ENCODE measurements at places on chromosomes 11 and 22.
A peak's percentile ranks its signal among the peaks of the same experiment; 100 is the strongest.

GRCh38 chr22:27574002-27574366 is 227.6 kb downstream of the MN1 start:
- no peak overlapping the region for H3K27ac ChIP-seq
- H3K4me1 ChIP-seq = no peaks in the 10 kb centered on the region
- H3K27me3 ChIP-seq = peaks cover 9% of the 10 kb centered on the region
- no peak for DNase-seq
- H3K4me3 ChIP-seq = no peak overlapping the region

- H3K27me3 ChIP-seq = no peaks in the 10 kb centered on the region
- H3K27ac ChIP-seq = no peak overlapping the region
- no peak for DNase-seq
- no peaks in the 10 kb centered on the region for H3K4me1 ChIP-seq
- no peaks in the 10 kb centered on the region for H3K36me3 ChIP-seq
Measured at GRCh38 chr22:33380789-33381530, 322.8 kb upstream of the SYN3 start.

DNA sequence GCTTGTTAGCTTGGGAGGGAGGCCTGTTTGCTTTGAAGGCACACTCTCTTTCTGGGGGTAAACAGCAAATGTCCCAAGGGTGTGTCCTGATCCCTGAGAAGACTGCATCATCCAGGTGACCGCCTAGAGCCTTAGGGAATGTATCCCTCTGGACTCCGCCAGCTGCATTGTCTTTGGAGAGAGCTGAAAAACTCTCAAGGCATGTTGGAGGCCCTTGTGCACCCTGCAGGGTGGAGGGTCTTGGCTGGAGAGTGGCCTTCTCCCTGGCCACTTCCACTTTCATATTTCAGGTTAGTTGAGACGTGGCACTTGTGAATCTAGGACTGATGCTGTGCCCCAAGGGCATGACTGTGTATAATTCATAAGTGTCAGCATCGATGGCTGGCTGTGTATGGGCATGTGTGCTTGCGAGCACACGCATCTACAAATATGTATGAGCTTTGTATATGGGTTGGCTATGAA is 70.6 kb downstream of the ZBTB16 start:
- H3K4me3 ChIP-seq = no peak overlapping the region
- H3K27ac ChIP-seq = no peak overlapping the region
- no peaks in the 10 kb centered on the region for H3K27me3 ChIP-seq
- peaks cover 17% of the 10 kb centered on the region for H3K4me1 ChIP-seq

DNA sequence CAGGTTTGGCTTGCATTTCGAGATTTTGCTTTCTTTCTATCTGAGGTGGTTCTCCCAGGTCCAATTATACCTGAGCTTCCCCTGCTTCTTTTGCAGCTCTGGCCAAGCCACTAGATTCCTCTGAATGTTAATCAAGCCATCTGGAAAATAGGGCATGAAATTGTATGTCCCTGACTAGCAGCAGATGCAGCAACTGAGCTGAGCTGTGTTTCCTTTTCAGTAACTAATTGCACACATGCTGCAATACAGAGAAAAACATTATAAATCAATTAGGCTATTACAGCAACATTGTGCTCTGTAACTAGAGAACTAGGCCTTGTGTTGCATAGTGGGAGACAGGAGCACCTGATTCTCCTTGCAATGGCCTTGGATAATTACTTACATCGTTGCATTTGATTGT is 408.3 kb downstream of the ETS1 start:
- no peak overlapping the region for H3K27ac ChIP-seq
- no peaks in the 10 kb centered on the region for H3K27me3 ChIP-seq
- no peak overlapping the region for H3K4me3 ChIP-seq
- H3K36me3 ChIP-seq = peaks cover 1% of the 10 kb centered on the region
- H3K4me1 ChIP-seq = peaks cover 16% of the 10 kb centered on the region

DNA sequence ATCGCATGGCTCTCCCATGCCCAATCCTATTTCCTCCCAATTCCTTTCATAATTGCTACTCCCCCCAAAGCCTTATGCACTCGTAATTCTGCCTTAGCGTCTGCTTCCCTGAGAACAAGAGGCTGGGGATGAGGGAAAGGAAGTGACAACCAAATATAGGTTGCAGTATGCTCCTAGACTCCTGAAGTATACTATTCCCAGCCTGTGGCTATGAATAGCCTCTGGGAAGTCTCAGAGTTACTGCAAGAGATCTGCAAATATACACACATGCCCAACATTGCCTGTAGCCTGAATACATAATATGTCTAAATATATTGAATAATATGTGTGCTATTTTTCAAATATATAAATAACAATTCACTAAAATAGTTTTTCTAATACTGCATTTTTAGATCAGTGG is 96.1 kb upstream of the CD44 start:
- H3K36me3 ChIP-seq = peaks cover 4% of the 10 kb centered on the region
- no peak overlapping the region for H3K4me3 ChIP-seq
- no peak for DNase-seq
- H3K27me3 ChIP-seq = peaks cover 1% of the 10 kb centered on the region
- H3K27ac ChIP-seq = no peak overlapping the region

DNA sequence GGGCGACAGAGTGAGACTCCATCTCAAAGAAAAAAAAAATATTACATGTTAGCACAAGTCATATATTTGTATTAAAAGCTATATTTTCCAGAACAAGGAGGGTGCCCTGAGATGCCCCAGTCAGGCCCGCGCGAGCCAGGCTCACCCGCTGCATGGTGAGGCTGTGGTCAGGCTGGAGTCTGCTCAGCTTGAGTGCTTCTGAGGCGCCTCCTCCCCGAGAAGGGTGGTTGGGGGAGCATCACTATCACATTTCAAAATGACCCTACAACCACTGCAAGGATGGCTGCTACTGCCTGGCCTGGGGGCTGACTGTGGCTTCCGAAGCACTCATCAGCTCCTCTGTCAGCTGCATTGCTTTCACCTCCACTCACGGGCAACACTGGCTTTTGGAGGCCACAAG is 77.1 kb downstream of the SCUBE1 start:
- no peak overlapping the region for H3K4me3 ChIP-seq
- H3K4me1 ChIP-seq = peaks cover 25% of the 10 kb centered on the region
- H3K27ac ChIP-seq = no peak overlapping the region
- H3K36me3 ChIP-seq = no peaks in the 10 kb centered on the region
- no peaks in the 10 kb centered on the region for H3K27me3 ChIP-seq

GRCh38 chr11:5289696-5290095 is 12.1 kb downstream of the OR51B4 start:
- H3K4me3 ChIP-seq = no peak overlapping the region
- H3K27ac ChIP-seq = no peak overlapping the region
- H3K27me3 ChIP-seq = peaks cover 2% of the 10 kb centered on the region
- no peaks in the 10 kb centered on the region for H3K4me1 ChIP-seq

DNA sequence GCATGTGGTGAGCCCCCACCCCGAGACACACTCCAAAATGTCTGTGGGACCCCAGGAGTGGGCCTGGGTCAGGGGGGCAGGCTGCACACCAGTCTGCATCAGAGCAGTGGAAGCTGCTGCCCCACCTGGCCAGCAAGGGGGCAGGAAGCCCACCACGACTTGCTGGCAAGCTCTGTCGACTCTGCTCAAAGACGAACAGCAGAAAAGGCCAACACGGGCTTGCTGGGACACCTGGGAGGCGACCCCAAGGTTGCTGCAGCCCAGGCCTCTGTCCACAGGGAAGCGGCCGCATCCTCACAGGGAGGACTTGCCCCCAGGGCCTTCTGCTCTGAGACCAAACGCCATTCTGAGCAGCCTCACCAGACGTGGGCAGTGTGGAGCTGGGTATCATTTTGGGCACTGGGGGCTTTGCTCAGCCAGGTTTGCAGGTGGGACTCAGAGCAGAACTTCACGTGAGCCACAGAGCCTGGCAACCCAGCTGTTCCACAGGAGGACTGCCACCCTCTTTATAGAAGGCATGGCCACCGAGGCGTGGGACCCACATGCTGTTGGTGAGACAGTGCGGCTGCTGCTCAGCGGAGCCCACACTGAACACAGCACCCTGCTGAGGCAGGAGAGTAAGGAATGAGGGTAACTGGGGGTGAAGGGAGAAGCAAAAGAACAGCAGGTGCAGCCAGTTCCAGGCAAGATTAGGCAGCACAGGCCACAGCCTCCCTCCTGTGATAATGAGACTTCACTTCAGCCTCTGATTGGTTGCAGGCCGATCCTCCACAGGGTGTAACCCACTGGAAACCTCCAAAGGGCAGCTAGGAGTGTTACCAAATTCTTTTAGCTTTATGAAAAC is 11.0 kb downstream of the IL17REL start:
- no peak overlapping the region for H3K4me3 ChIP-seq
- peaks cover 12% of the 10 kb centered on the region for H3K27me3 ChIP-seq
- no peak for DNase-seq
- no peaks in the 10 kb centered on the region for H3K36me3 ChIP-seq
- peaks cover 18% of the 10 kb centered on the region for H3K4me1 ChIP-seq
- no peak overlapping the region for H3K27ac ChIP-seq

DNA sequence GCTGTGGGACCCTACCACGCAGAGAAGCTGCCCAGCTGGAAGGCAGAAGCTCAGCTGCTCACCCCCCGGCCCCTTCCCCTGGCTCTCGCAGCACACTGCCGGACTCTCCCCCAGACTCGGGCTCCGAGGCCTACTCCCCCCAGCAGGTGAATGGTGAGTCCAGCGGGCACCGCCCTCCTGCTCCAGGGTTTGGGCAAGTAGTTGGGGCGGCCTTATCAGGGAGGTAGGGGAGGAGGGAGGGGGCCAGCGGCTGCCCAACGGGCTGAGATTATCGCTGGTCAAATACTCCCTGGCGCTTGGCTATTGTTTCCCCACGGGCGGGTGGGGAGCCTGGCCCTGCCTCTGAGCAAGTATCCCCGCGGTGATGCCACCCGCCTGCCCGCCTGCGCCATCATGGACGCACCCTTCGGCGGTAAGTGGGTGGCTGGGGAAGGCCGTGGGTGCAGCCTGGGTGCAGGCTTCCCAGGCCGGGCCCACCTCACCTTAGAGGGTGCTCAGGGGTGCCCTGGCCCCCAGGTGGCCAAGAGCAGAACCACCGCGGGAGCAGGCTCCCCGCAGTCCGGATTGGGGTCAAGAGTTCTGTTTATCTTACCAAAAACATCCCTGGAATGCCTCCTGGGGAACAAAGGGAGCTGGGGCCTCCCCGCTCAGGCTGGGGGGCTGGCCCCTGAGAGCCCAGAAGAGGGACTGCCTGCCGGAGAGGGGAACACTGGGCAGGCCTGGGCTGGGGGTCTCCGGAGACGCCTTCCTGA is 16.9 kb downstream of the MYRF start:
- H3K36me3 ChIP-seq = no peaks in the 10 kb centered on the region
- DNase-seq = no peak
- no peaks in the 10 kb centered on the region for H3K27me3 ChIP-seq
- H3K4me3 ChIP-seq = no peak overlapping the region
- peaks cover 4% of the 10 kb centered on the region for H3K4me1 ChIP-seq
- H3K27ac ChIP-seq = no peak overlapping the region

DNA sequence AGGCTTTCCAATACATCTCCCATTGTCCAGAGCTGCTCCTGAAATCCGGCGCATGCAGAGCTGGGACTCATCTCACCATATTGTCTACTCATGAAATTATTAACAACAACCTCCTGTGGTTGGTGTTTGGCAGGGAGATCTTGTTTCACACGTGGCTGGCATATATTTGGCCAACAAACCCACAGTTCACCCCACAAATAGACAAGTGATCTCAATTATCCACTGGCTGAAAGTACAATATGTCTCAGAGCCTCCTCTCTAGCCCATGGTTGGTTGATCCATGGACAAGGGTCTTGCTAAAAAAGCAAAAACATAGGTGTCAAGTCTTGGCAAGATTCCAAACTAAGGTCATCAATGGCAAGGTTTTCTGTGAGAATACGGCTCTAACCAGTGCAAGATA is 386.9 kb downstream of the ETS1 start:
- H3K27me3 ChIP-seq = no peaks in the 10 kb centered on the region
- H3K27ac ChIP-seq = no peak overlapping the region
- no peak for DNase-seq
- no peaks in the 10 kb centered on the region for H3K36me3 ChIP-seq

DNA sequence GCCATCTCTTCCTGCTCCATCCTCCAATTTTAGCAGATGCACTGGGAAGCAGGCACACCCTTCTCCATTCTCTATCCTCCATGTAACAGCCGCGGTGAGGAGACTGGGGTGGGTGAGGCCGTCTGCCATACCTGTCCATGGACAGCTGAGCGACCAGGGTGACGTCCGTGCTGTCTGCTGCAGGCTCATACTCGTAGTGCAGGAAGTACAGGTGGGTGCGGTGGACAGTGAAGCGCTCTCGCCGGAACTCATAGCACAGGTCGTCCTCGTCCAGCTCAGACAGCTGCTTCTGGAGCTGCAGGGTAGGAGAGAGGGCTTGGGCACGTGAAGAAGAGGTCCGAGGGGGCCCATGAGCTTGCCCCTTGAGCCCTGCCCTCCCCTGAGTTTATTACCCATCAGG is 257.8 kb upstream of the SYN3 start:
- H3K4me3 ChIP-seq = no peak overlapping the region
- no peaks in the 10 kb centered on the region for H3K27me3 ChIP-seq
- no peak overlapping the region for H3K27ac ChIP-seq
- H3K4me1 ChIP-seq = no peaks in the 10 kb centered on the region

- no peak overlapping the region for H3K27ac ChIP-seq
- no peak overlapping the region for H3K4me3 ChIP-seq
- DNase-seq = no peak
- H3K27me3 ChIP-seq = no peaks in the 10 kb centered on the region
- H3K4me1 ChIP-seq = no peaks in the 10 kb centered on the region
Measured at GRCh38 chr22:42799461-42800405, 57.3 kb downstream of the ARFGAP3 start.

- DNase-seq = no peak
- no peak overlapping the region for H3K4me3 ChIP-seq
- no peaks in the 10 kb centered on the region for H3K27me3 ChIP-seq
- peaks cover 75% of the 10 kb centered on the region for H3K4me1 ChIP-seq
- H3K27ac ChIP-seq = peak overlapping the region; percentile 87
- H3K36me3 ChIP-seq = peaks cover 3% of the 10 kb centered on the region
Measured at GRCh38 chr11:3866836-3867208, 11.4 kb downstream of the STIM1 start.

DNA sequence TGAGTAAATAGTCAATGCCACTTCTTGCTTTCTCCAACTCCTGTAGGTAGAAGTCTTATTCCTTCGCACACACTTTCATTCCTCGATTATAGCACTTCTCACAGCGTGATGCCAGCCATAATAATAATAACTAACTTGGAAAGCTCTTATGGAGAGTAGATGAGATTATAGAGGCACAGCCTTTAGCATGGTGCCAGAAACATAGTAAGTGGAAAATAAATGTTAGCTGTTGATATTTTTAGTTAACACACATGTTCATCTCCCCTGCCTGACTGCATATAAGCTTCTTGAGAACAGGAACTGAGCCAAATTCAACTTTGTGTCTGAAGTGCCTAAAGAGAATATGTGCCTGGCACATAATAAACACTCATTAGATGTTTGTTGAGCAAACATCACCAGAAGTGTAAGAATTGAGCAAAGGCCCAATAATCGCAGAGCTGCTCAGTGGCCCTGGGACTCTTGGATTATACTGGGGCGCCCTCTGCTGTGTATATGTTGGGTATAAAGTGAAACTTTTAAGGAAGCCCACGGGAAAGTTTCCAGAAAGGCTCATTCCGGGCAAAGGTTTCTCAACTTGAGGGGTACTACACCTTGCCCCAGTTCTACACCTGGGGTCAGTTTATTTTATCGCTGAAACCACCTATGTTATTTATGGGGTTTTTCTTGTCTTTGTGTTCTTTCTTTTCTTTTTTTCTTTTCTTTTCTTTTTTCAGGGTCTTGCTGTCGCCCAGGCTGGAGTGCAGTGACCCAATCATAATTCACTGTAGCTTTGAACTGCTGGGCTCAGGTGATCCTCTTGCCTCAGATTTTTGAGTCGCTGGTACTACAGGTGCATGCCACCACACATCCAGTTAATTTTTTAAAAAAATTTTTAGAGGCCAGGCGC is 22.3 kb downstream of the SLN start:
- H3K4me1 ChIP-seq = no peaks in the 10 kb centered on the region
- peaks cover 14% of the 10 kb centered on the region for H3K27me3 ChIP-seq
- DNase-seq = peak; percentile 69
- H3K4me3 ChIP-seq = no peak overlapping the region
- no peak overlapping the region for H3K27ac ChIP-seq
- no peaks in the 10 kb centered on the region for H3K36me3 ChIP-seq

Data from activated CD4-positive, alpha-beta memory T cell treated with anti-CD3 and anti-CD28 coated beads for 36 hours (primary cell).